ENCODE measurements at places on chromosomes 2 and 18.

- no peak for DNase-seq
Observed at GRCh38 chr2:27118525-27119329, at the start of gene CGREF1. Gene CGREF1 (minus strand): TSS chr2:27119128. CDS start chr2:27104366, 14,762 bp downstream.

- DNase-seq, result peak; percentile 3
Observed at GRCh38 chr2:120402067-120402433, 56.1 kb downstream of the INHBB start.

DNA sequence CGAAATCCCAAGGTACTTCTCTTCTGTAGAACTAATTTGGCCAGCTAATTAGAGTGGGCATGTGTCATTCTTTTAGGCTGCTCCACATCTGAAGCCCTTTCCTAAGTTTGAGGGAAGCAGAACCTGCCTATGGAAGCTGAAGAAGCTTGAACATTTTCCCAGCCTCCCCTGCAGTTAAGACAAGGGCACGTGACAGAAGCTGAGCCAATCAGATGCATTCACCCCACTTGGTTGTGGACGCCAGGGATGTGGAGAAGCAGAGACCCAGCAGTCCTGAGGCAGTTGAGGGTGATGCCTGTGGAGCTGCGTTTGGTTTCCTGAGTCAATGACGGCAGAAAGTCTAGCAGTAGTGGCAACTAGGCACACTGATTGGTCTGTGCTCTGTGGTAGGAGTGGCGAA lies 26.1 kb upstream of the CERS6 start:
- no peak for DNase-seq

- no peak for DNase-seq
Observed at GRCh38 chr2:16635791-16636699, 29.6 kb downstream of the CYRIA start.

DNA sequence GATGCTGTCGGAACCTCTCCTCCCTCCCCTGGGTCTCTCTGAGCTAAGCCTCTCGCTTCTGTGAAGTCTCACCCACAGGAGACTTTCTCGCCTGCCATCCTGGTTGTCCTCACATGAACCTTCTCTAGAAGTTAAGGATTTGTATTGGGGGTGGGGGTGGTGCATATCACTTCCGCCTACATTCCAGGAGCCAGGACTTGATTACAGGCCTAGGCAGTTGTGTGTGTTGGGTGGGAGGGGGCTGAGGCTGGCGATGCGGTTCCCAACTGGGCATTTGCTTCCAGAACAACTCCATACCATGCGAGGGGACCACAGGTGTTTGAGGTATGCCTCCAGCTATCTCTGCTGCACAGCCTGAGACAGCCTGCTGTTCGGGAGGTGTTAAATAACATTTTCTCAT lies 56.8 kb upstream of the MGAT4A start:
- DNase-seq, result no peak

DNA sequence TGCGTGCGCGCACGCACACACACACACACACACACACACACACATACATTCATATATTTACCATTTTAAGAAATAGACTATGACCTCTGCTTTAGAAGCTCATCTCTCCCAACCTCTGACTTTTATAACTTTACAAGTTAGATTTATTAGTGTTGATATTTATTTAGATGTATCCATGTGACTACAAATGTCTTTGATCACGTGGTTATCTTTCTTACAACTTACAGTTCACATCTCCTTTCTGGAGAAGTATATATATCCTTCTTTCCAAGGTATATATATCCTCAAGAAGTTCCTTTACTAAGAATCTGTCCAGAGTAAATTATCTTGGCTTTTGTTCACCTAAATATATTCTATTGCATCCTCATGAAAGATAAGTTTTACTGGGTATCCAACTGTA lies 16.3 kb upstream of the LTBP1 start:
- no peak for DNase-seq

GRCh38 chr18:78793313-78794070 lies 186.1 kb upstream of the SALL3 start:
- DNase-seq, result no peak

GRCh38 chr2:212088353-212088752 lies 450.2 kb downstream of the ERBB4 start:
- DNase-seq, result no peak

DNA sequence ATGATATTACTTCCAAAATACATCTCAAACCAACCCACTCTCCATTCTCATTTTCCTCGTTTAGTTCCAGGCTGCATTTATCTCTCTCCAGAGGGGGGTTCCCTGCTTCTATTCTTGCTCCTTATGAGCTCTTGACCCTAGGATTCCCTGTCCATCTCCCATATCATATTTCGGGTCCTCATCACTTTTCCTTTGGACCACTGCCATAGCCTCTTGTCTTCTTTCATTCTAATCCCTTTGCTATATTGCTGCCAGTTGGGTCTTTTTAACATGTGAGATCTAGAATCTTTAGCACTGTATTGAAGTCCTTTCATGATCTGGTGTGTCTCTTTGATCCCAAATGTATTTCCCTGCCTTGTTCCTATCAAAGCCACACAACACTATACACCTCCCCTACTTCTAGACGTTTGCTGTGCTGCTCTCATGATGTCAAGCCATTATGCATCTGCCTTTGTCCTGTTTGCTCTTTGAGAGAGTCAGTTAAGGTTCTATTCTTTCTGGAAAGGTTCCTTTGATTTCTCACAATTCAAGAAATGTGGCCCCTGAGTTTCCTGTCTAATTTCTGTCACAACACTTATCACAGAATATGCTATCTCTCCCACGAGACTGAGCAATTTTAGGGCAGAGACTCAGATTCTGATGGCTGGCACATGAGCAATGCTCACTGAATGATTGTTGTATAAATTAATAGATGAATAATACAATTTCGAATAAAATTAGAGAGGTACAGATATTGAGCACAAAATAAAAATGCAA lies 43.2 kb upstream of the SESTD1 start:
- no peak for DNase-seq

DNA sequence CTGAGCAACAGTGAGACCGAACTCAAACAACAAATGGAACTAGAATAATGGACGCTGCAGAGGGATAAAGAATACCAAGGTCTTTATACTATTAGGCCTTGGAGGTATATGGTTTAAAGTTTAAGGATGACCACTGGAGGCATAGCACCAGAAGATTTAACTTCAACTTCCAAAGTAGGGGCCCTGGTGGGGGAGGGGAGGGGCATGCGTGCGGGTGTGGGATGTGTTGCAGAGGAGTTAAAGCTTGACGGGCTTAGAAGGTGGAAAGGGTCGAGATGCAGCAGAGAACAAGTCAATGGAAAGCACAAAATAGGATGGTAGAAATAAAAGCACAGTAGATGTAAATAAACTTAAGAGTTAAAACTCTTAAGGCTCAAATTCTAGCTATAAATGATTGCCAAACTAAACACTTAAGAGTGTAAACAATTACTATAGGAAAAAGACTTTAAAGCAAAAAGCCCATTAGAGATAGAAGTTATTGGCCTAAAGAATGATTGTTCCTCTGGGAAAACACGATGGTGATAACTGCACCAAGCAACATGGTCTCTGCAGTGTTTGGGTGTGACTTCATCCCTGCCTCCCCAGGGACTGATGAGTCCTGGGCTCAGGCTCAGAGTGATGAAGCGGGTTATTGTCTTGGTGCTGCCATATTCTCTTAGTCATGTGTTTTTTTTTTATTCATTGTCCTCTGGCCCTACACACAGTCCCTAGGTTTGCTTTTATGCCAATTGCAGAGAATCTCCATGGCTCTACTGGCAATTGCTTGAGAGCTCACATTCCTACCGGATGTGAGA lies 13.0 kb downstream of the RRM2 start:
- no peak for DNase-seq

GRCh38 chr2:40281021-40281940 lies 170.6 kb downstream of the SLC8A1 start:
- no peak for DNase-seq

- no peak for DNase-seq
Observed at GRCh38 chr2:128237911-128238697, 80.6 kb downstream of the HS6ST1 start.

DNA sequence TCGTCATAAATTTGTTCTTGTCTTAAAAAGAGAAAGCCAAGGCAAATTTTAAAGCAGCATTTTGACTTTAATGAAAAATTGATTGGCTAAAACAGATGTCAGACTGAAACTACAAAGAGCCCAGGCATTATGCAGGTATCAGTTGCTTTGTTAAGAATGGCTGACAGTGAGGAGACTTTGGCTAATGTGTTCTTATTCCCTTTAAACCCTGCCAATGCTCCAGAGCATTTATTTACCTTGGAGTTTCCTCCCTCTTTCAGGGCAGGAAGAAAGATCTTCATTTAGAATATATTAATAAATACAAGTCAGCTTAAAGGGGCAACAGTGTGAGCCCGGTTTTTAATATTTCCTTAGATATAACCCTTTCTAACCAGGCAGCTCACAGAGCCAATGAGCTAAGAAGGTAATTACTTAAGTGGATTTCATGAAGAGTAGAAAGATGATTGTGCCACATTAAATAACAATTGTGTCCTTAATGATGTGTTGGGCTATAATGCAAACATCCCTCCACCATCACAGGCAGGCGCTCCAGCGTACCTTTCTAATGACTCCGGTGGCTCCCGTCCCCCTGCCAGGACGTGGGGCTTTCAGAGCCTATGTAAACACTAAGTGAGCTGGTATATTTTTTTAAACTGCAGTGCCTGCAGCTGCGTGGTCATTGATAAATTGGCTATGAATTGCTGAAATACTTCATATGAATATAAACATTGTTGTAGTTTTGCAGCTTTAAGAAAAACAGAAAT lies 349.4 kb upstream of the POU3F3 start:
- DNase-seq, result no peak

- DNase-seq, result peak; percentile 36
Observed at GRCh38 chr18:48996901-48997463, 46.2 kb upstream of the SMAD7 start.

GRCh38 chr2:75476761-75477160 lies 84.0 kb downstream of the EVA1A start:
- peak; percentile 43 for DNase-seq

DNA sequence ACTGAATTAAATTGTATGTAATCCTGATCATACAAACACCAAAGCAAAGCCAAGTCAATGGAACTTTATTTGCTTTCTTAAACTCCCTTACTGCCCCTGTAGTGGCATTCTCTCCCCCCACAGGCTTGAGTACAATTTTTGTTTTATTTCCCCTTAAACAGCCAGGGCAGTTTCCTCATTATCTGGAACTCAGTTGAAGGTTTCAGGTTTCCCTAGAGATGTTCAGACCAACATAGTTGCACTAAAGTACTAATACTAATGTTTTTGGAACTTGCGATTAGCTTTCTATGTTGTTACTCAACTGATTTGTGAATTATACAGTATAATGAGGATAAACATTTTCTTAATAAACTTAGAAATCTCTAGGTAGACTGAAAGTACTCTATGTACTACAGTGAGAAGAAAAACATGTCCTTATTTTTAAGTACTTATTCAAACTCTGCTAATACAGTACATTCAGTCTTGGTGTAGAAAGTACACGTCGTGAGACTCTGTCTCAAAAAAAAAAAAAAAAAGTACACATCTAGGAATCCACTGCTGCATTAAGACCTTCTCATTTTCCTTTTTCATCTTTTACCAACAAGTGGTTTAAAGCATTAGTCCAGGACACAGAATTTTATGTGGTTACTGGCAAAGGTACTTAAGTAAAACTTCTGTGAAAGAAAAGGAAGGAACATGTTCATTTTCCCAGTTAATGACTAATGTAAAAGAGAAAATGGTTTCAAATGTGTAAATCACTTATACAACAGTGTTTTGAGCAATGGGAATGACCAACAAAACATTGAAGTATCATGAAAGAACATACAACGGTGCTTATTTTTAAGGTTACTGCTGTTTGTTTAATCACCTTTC lies 209.5 kb upstream of the SMAD7 start:
- DNase-seq, result no peak

DNA sequence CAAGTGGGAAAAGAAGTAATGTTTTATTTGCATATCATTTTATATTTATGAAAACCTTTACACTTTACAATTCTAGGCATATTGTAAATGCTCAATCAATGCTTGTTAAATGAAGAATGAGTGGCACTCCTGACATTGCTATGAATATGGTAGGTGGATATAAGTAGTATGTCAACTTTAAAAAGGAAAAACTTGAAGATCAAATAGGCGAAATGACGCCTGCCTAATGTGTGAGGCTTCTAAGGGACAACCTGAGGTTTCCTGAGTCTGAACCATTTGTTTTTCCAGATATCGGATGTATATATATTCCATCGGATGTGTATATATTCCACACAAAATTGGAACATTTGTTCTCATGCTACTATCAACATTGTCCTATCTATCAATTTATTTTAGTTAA lies 1.4 kb downstream of the STAT4 start:
- no peak for DNase-seq

- no peak for DNase-seq
Observed at GRCh38 chr2:220948579-220948978, 623.5 kb downstream of the EPHA4 start.

DNA sequence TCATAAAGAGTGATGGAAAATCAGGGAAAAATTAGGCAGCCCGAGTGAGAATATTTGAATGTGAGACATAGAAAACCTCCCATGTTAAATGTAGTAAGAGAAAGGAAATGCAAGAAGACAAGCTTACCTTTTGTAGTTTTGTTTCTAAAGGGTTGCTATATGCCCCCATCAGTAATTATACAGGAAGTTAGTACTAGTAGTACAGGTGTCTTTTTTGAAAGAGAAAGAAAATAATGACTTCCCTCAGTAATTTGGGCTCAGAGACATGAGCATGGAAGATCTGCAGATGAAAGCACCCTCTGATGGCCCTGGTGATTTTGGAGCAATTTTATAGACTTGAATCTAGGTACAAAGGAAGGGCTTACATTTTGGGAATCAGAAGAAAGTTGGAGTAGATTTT lies 80.8 kb downstream of the RHBDD1 start:
- DNase-seq, result no peak

DNA sequence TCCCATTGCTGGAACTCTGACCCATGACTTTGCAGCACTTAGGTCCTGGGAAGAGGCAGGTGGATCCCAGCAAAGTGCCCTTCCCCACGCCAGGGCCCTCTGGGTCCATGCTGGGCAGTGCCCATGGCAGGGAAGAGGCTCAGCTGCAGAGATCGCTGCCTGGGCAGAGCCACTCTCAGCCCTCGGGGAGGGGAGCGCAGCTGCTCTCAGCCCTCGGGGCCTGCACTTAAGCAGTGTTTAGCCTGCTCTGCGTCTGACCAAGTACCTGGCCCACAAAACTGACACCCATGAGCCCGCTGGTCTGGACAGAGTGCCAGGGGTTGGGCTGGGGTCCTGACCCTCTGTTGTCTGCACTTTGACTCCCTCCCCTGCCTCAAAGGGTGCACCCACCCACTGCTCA lies 46.3 kb downstream of the AQP12A start:
- DNase-seq, result no peak

DNA sequence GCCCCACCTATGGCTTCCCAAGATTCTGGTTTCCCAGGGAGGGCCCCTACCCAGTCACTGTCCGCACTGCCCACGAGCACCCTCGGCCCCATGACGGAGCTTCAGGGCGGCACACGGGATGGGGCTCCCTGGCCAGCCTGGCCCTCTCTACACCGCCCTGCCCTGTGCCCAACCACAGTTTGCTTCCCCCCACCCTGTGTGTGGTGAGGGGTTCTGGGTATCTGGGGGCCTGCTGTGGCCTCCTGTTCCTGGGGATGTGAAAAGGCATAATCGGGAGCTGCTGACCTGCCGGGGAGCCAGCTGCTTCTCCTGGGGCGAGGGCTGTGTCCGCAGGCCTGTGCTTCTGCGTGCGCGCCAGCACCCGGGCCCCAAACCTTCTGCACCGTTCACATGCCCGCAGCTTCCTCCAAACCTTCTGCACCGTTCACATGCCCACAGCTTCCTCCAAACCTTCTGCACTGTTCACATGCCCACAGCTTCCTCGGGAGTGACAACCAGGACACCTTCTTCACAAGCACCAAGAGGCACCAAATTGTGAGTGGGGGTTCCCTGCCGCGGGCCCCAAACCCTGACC lies 12.4 kb downstream of the ANO7 start:
- DNase-seq, result no peak
